ENCODE measurements at places on chromosomes 13 and 19.

- H3K27ac ChIP-seq: no peak overlapping the region
- H3K4me3 ChIP-seq: no peak overlapping the region
- no peaks in the 10 kb centered on the region for H3K27me3 ChIP-seq
- no peaks in the 10 kb centered on the region for H3K4me1 ChIP-seq
- peak; percentile 53 for DNase-seq
- no peaks in the 10 kb centered on the region for H3K36me3 ChIP-seq
Measured at GRCh38 chr19:28878862-28879566, 333.9 kb downstream of the UQCRFS1 start.

GRCh38 chr19:13817615-13818371 is 22.6 kb downstream of the ZSWIM4 start:
- no peak overlapping the region for H3K4me3 ChIP-seq
- peak overlapping the region; percentile 26 for H3K27ac ChIP-seq
- peaks cover 2% of the 10 kb centered on the region for H3K4me1 ChIP-seq
- DNase-seq: peak; percentile 81
- no peaks in the 10 kb centered on the region for H3K36me3 ChIP-seq

DNA sequence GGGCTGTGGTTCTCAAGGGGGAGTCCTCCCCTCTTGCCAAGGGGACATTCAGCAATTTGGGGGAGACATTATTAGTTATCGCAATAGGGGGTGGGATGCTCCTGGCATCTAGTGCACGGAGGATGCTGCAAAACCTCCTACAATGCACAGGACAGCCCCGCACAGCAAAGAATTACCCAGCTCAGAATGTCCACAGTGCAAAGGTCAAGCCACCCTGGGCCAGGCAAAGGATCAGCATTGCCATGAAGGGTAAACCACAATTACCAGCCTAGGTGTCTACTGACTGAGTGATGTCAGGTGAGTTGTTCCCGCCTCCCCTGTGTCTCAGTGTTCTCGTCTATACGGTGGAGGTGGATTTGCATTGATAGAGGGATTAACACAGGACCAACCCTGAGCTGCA is 2.4 kb upstream of the METTL21C start:
- no peaks in the 10 kb centered on the region for H3K36me3 ChIP-seq
- H3K27ac ChIP-seq: no peak overlapping the region
- no peak overlapping the region for H3K4me3 ChIP-seq
- no peaks in the 10 kb centered on the region for H3K27me3 ChIP-seq

DNA sequence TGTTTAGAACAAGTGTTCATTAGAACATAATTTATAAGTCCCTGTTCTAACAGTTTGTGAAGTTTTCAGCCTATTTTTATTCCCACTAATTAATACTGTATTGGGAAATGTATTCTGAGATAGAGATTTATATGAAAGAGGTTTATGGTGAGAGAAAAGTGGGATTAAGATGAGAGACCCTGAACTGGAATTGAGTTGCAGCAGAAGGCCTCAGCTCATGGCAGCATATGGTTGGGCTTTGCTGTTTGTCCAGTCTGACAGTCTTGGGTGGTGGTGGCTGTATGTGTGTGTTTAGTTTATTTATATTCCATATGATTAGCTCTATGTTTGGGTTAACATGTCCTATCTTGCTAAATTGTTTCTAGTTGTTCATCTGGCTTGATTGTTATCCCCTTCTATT is 575.1 kb downstream of the SLITRK5 start:
- no peak overlapping the region for H3K27ac ChIP-seq
- no peak for DNase-seq
- H3K4me3 ChIP-seq: no peak overlapping the region
- no peaks in the 10 kb centered on the region for H3K27me3 ChIP-seq
- no peaks in the 10 kb centered on the region for H3K4me1 ChIP-seq
- no peaks in the 10 kb centered on the region for H3K36me3 ChIP-seq

DNA sequence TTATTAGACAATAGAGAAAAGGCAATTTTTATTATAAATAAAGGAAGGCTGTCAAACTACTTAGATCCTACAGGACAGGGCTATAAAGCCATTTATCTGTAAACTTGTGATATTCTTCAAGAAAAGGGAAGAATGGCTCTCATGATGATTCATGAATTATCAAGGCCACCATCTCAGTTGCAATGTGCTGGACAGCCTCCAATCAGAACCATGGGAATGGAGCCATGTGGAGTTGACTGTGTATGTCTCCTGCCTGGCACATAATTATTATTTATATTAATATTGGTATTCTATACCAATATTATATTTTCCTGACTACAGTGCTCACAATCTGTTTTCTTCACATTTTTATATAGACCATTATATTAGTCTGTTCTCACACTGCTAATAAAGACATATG is 560.5 kb upstream of the MIR17HG start:
- H3K27ac ChIP-seq: no peak overlapping the region
- no peaks in the 10 kb centered on the region for H3K4me1 ChIP-seq
- H3K27me3 ChIP-seq: no peaks in the 10 kb centered on the region
- H3K36me3 ChIP-seq: no peaks in the 10 kb centered on the region
- no peak for DNase-seq

- DNase-seq: no peak
- H3K27ac ChIP-seq: peak overlapping the region; percentile 77
- peak overlapping the region; percentile 95 for H3K4me3 ChIP-seq
- no peaks in the 10 kb centered on the region for H3K4me1 ChIP-seq
- H3K27me3 ChIP-seq: no peaks in the 10 kb centered on the region
Measured at GRCh38 chr19:17554968-17555479, 425 bp upstream of the COLGALT1 start.

Measured in prostate gland (tissue), 2 donors.